Mesendoderm (in vitro differentiated cells): ENCODE measurements at places on chromosomes 16 and 17.

GRCh38 chr17:18932360-18933055 lies 19.5 kb upstream of the SLC5A10 start:
- no peak overlapping the region for H3K27ac ChIP-seq
- no peaks in the 10 kb centered on the region for H3K27me3 ChIP-seq
- no peak overlapping the region for H3K4me3 ChIP-seq
- peaks cover 5% of the 10 kb centered on the region for H3K36me3 ChIP-seq
- DNase-seq = no peak
- no peaks in the 10 kb centered on the region for H3K4me1 ChIP-seq

DNA sequence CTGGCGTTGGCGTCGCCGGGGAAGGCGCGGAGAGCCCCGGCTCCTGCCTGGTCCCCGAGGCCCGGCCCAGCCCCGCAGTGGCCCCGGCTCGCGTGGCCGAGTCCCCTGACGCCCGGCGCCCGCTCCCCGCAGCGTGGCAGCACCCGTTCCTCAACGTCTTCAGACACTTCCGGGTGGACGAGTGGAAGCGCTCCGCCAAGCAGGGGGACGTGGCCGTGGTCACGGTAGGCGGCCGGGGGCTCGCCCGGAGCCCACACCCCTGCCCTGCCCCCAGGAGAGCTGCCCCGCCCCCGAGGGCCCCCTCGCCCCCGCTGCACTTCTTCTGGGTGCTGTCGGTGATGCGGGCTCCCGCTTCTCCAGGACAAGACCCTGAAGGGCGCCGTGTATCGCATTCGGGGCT lies 466 bp downstream of the WDR90 start:
- no peaks in the 10 kb centered on the region for H3K4me1 ChIP-seq
- peak overlapping the region; percentile 43 for H3K4me3 ChIP-seq
- no peak for DNase-seq
- H3K27ac ChIP-seq = no peak overlapping the region

DNA sequence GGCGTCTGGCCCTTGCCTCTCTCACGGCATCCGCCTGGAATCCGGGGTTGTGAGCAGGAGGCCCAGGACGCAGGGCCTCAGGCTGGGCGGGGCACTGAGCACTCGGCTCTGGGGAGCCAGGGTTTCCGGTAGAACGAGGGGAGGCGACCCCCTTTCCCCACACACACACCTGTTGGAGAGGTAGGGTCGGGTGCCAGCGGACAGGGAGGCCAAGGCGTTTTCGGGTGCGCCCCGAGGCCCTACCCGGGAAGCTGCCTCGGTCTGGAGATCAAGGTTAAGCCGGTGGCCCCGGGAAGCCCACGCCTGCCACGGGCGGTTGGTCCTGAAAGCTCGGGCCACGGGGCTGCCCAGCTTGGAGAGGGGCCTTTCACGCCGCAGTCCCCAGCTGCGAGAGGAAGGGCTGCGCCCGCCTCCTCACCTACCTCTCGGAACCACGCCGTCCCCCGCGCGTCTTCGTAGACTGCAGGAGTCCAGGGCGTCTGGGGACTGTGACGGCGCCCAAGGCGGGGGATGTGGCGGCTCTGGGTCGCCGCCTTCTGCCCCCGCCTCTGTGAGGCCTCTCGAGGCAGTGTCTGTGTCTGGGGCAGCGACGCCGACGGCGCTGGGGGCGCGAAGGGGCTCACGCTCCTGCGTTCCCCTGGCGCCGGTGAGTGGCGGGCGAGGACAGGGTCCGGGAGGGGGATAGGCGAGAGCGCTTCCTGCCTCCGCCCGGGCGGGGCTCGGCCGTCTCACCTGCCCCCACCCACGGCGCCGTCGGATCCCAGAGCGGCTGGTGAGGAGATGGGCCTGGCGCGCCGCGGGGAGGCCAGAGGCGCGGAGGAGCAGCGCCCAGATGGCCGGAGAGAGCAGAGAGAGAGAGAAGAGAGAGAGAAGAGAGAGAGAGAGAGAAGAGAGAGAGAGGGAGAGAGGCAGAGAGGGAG lies 20.3 kb upstream of the HOXB9 start:
- DNase-seq = peak; percentile 86
- no peaks in the 10 kb centered on the region for H3K36me3 ChIP-seq
- peaks cover 37% of the 10 kb centered on the region for H3K27me3 ChIP-seq
- H3K4me3 ChIP-seq = peak overlapping the region; percentile 39
- peaks cover 6% of the 10 kb centered on the region for H3K4me1 ChIP-seq
- H3K27ac ChIP-seq = peak overlapping the region; percentile 81

- H3K27me3 ChIP-seq = no peaks in the 10 kb centered on the region
- H3K27ac ChIP-seq = no peak overlapping the region
- H3K36me3 ChIP-seq = no peaks in the 10 kb centered on the region
- no peak overlapping the region for H3K4me3 ChIP-seq
- no peaks in the 10 kb centered on the region for H3K4me1 ChIP-seq
Measured at GRCh38 chr17:13306310-13306962, 288.6 kb upstream of the ELAC2 start.

- no peaks in the 10 kb centered on the region for H3K27me3 ChIP-seq
- H3K4me3 ChIP-seq = no peak overlapping the region
- no peaks in the 10 kb centered on the region for H3K4me1 ChIP-seq
- no peak overlapping the region for H3K27ac ChIP-seq
- H3K36me3 ChIP-seq = no peaks in the 10 kb centered on the region
- DNase-seq = peak; percentile 88
Measured at GRCh38 chr16:65117811-65118448, 3.9 kb downstream of the CDH11 start.

DNA sequence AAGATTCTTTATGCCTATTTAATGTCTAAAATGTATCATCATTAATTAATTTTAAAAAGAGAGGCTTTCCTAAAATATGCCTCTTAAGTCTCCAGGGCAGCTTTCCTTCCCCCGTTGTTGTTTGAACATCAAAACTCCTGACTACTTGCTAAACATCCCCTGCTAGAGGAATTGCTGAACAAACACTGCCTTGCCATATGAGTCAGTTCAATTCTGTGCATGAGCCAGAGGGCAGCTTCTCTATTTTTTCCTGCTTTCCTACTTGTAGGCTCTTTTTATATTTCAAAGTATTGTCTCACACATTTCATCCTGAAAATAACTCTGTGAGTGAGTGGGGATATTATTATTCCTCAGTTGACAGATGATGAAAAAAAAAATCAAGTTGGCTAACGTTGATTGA lies 143.4 kb downstream of the HS3ST4 start:
- no peaks in the 10 kb centered on the region for H3K27me3 ChIP-seq
- H3K36me3 ChIP-seq = no peaks in the 10 kb centered on the region
- H3K4me1 ChIP-seq = peaks cover 6% of the 10 kb centered on the region
- peak; percentile 15 for DNase-seq

DNA sequence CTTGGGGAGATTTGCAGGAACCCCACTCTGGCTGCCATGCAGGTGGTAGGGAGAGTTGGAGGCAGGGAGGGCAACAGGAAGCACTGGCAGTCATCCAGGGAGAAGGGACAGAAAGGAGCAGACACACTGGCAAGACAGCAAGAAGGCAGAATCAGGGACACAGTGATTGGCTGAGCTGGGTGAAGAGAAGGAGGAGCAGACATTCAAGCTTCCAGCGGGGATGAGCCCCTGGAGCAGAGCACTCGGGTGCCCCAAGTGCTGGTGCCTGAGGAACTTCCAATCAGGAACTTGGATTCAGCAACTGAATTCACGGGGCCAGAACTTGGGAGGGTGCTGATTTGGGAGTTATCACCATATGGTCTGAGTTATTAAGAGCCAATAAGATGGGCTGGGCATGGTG lies 6.3 kb upstream of the ITGA3 start:
- H3K27me3 ChIP-seq = no peaks in the 10 kb centered on the region
- no peaks in the 10 kb centered on the region for H3K36me3 ChIP-seq
- peaks cover 23% of the 10 kb centered on the region for H3K4me1 ChIP-seq
- DNase-seq = no peak
- H3K4me3 ChIP-seq = no peak overlapping the region
- no peak overlapping the region for H3K27ac ChIP-seq

GRCh38 chr17:2338315-2338657 lies 985 bp downstream of the SGSM2 start:
- no peaks in the 10 kb centered on the region for H3K4me1 ChIP-seq
- no peak overlapping the region for H3K27ac ChIP-seq
- peak; percentile 62 for DNase-seq
- peak overlapping the region; percentile 64 for H3K4me3 ChIP-seq
- H3K27me3 ChIP-seq = no peaks in the 10 kb centered on the region

DNA sequence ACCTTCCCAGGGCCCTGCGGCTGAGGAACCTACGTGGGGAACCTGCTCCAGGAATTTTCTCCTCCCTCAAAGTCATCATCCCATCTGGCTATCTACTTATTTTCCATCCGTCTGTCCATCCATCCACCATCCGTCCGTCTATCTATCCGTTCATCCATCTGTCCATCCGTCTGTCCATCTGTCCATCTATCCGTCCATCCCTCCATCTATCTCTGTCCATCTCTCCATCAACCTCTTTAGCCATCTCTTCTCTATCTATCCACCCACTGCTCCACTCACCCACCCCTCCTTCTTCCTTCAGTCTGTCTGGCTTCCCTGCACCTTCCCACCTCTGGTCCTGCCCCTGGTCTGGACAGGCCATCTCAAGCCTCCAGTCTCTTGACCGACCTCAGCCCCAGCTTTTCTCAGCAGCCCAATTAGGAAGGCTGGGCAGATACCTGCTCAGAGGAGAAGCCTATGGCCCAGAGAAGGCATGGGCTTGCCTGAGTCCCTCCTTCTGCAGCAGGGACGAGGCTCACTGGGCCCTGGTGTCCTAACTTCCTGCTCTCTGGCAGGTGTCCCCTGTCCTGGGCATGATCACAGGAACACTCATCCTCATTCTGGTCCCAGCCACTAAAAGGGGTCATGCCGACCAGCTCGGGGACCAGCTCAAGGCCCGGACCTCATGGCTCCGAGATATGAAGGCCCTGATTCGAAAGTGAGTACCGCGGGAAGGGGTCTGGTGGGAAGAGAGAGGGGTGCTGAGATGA lies 23.0 kb downstream of the MYBBP1A start:
- H3K4me3 ChIP-seq = no peak overlapping the region
- no peaks in the 10 kb centered on the region for H3K27me3 ChIP-seq
- DNase-seq = no peak
- H3K4me1 ChIP-seq = peaks cover 3% of the 10 kb centered on the region
- no peak overlapping the region for H3K27ac ChIP-seq

GRCh38 chr17:76840884-76841775 lies 27.1 kb upstream of the MGAT5B start:
- no peaks in the 10 kb centered on the region for H3K27me3 ChIP-seq
- DNase-seq = peak; percentile 41
- H3K4me1 ChIP-seq = no peaks in the 10 kb centered on the region

DNA sequence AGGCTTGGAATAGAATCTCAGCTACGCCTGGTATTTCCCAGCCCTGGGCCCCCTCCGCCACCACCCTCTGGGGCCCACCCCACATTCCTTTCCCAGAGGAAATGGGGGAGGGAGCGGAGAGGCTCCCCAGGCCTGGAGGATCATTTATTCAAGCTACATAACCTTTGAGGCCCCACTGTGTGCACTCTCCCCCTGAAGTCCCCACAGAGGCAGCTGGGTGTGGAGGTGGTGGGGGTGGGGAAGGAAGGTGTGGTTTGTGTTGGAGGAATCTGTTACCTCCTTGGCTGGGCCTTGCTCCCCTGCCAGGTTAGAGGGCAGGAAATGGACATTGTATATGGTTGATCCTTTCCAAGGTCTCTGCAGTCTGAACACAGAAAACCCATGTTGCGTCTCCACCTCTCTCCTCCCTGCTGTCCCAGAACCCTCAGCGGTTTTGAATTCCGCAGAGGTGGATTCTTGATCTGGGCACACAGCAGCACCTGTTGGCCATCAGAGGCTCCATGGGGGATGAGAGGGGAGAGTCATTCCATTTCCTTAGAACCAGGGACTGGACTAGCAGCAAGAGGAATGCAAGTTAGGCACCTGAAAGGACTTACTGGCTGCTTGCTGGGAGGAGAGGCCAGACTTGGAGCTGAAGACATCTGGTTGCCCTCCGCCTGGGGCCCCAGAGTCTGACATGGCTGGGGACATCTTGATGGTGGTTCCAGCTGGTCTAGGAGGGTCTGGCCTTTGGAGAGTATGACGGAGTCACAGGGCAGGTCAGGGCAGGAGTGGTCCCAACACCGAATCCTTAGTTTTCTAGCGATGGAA lies 23.0 kb downstream of the ARHGAP23 start:
- H3K4me3 ChIP-seq = peak overlapping the region; percentile 20
- peaks cover 32% of the 10 kb centered on the region for H3K4me1 ChIP-seq
- DNase-seq = peak; percentile 98
- H3K27me3 ChIP-seq = no peaks in the 10 kb centered on the region
- H3K36me3 ChIP-seq = no peaks in the 10 kb centered on the region

- H3K36me3 ChIP-seq = no peaks in the 10 kb centered on the region
- H3K27ac ChIP-seq = no peak overlapping the region
- DNase-seq = peak; percentile 75
- no peaks in the 10 kb centered on the region for H3K27me3 ChIP-seq
- H3K4me3 ChIP-seq = no peak overlapping the region
- no peaks in the 10 kb centered on the region for H3K4me1 ChIP-seq
Measured at GRCh38 chr17:58308173-58308984, 20.2 kb downstream of the TSPOAP1 start.

DNA sequence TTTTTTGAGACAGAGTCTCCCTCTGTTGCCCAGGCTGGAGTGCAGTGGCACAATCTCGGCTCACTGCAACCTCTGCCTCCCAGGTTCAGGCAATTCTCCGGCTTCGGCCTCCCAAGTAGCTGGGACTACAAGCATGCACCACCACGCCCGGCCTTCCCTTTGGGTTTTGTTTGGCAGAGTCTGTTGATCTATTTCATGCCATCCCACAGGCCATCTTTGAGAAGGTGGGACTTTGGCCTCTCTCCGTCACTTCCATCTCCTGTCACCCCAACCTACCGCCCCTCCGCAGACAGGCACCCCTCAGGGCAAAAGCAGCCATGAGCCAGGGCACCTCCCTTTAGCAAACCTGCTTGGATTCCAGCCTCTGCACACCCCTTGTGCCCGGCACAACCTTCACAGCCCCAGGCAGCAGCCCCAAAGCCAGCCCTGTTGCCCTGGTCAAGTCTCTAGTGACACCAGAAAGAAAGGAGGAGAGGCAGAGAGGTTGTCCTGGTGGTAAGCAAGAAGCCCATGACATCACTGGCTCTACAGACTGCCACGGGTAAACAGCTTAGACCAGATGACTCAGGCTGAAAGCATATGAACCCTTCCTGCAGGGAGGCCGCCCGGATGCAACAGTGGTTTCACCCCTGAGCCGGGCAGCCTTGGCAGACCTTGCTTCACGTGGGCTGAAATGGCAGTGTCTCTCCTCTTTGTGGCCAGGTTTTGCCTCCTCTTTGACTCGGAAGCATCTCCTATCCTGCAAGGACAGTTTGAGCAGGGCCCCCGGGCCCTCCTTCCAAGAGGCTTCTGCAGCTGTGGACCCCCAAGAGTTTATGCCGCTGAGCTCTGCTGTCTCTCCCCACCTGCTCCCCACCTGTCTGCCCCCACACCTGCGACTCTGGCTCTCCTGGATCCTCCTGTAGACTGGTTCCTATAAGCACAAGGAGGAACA lies 8.1 kb upstream of the TIMP2 start:
- no peak overlapping the region for H3K27ac ChIP-seq
- DNase-seq = peak; percentile 61
- H3K4me1 ChIP-seq = no peaks in the 10 kb centered on the region
- H3K4me3 ChIP-seq = no peak overlapping the region
- H3K36me3 ChIP-seq = no peaks in the 10 kb centered on the region

GRCh38 chr16:12199524-12199923 lies 223.0 kb downstream of the SNX29 start:
- H3K4me1 ChIP-seq = no peaks in the 10 kb centered on the region
- H3K36me3 ChIP-seq = no peaks in the 10 kb centered on the region
- no peaks in the 10 kb centered on the region for H3K27me3 ChIP-seq
- no peak overlapping the region for H3K27ac ChIP-seq
